ENCODE measurements at places on chromosomes 6 and 20.

DNA sequence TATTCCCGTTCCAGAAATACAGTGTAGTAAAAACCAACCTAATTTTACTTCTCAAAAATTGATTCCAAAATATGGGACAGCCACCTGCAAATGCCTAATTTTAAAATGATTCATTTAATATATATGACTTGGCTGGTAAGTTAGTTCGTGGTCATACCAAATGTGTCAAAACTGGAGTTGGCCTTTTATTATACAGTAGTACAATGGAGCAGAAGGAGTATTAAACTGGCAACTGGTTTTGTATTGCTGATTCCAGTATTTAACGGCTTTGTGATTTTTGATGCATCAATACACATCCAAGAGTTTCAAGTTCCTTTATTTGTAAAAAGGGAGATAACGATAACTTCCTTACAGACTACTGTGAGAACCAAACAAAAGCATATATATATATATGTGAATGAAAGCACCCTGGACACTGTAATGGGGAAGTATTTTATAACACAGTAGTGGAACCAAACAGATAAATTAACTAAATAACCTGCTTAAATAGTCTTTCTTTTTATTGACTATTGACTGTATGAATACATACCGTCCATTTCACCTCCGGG, 24.8 kb downstream of the SAMHD1 start:
- DNase-seq = no peak

DNA sequence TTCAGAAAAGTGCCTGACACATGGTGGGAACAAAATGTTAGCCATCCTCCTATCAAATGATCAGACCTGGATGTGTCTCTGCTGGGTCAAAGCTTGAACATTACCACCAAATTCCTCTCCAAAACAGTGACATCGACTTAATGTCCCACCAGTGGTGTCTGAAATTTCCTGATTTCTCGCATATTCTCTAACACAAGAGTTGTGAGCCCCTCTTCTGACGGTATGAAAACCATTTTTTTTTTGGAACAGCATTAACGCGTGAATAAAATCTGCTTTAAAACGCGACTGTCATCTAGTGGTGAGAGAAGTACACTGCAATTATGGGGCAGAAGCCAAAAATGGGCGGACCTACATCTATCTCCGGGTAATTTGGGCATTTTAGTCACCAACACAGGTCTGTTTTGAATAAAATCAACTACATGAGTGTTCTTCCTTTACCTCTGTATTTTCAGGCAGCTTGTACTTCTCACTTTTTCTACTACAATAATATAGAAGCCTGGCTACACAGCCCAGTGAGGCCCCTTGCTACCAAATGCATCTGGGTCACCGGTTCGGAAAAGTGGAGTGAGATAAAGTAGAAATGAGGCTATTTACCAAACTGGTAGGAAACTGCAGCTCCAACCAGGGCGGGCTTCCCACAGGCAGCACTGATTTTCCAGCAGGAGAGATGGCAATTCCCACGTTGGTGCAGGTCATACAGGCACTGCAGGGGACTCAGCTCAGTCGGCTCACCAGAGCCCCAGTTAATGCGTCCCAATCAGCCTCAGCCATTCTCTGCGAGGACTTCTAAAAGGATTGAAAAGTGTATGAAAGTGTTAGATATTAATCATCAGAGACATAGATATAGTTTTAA, 27.4 kb downstream of the MGME1 start:
- peak; percentile 59 for DNase-seq

DNA sequence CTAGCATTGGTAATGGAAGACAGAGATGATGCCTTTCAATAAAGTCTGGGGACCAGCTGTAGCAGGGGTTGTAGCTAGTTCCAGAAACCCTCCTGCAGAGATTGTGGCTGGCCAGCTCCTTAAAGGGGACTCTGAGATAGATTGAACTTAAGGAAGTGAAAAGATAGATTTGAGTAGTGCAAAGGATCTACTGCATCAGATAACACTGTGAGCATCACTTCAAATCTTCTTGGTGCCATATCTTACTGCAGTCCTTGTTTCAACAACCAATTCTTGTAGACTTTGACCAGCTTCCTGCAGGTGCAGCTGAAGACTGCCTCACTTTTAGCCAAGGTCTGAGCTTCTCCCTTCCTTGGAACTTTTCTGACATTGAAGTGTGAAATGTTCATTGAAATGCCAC, 14.8 kb upstream of the CEP162 start:
- DNase-seq = no peak

GRCh38 chr6:3270258-3270657, 11.5 kb downstream of the PSMG4 start:
- no peak for DNase-seq

- no peak for DNase-seq
These were observed 214.6 kb downstream of the GMDS start for GRCh38 chr6:2030682-2031244.

DNA sequence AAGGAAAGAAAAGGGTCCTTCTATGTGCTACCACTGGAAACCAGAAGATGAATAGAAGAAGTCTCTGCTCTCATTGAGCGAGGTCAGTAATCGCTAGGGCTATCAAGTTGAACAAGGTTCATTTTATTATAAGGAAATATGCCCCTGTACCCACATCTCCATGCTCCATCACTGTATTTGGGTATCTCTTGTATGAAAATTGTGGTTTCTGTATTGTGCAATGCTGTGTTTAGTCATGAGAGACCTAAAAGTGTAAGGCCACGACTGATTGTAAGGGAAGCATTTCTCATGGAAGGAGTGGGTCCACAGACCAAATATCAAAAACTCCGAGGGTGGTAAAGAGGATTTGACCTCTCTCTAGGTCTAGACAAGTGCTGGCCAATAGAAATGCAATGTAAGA, 3.6 kb upstream of the HS3ST5 start:
- DNase-seq = peak; percentile 37

- no peak for DNase-seq
These were observed 113.6 kb downstream of the TSHZ2 start for GRCh38 chr20:53085720-53086119.

GRCh38 chr20:53866794-53867740, 203.3 kb downstream of the BCAS1 start:
- DNase-seq = peak; percentile 41

DNA sequence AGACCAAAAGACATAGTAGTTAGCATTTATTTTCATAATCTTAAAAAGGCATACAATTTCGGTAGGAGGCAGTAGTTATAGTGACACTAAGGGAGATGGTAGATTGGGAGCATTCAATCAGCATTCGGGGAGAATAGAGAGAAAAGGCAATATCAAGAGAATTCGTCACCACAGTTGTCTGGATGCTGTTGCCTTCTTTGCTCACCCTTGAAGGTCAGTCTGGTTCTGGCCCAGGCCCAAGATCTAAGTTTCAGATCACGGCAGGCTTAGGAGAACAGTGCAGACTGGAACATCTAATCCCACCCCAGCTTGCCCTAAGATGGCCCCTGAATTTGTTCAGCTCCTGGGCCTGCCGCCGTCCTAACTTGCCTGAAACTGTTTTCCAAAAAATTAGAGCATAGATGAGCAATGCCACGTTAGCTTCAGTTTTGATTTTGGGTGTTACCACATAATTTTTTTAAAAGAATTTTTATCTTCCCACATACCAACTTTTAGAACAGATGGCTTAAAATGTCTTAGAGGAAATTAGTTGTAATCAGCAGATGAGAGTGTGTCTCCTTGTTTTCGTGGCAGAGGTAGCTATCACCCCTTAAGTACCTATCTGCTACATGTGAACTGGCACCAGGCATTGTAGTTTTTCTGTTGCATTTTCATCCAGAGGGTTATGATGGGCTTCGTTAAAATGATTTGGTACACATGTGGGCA, 8.3 kb upstream of the CEP85L start:
- peak; percentile 59 for DNase-seq

GRCh38 chr6:10461850-10462249, 47.0 kb upstream of the TFAP2A start:
- no peak for DNase-seq

- no peak for DNase-seq
These were observed 30.5 kb downstream of the PLCB4 start for GRCh38 chr20:9099372-9099771.

- DNase-seq = no peak
These were observed 431 bp downstream of the LOC128125822 start for GRCh38 chr6:63572747-63573075.

DNA sequence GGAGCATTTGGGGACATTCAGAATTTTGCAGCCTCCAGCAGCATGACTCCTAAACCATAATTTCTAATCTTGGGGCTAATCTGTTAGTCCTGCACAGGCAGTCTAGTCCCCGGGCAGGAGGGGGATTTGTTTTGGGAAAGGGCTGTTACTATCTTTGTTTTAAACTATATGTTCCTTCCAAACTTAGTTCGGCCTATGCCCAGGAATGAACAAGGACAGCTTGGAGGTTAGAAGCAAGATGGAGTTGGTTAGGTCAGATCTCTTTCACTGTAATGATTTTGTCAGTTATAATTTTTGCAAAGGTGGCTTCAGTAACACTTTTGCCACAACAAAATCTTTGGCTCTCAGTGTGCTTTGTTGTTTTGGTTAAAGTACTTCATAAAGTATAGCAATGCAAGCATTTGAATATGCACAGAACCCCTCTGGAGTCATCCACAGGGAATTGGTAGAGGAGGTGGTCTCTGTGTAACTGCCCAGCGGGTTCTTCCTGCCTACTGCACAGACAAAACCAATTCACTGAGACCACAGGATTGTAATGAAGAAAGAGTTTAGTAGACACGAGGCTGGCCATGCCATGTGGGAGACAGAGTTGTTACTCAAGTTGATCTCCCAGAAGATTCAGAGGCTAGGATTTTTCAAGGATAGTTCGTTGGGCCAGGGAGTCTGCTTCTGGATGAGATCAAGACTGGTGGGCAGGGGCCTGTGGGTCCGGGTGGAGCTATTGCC, 224.1 kb upstream of the MYLIP start:
- no peak for DNase-seq

DNA sequence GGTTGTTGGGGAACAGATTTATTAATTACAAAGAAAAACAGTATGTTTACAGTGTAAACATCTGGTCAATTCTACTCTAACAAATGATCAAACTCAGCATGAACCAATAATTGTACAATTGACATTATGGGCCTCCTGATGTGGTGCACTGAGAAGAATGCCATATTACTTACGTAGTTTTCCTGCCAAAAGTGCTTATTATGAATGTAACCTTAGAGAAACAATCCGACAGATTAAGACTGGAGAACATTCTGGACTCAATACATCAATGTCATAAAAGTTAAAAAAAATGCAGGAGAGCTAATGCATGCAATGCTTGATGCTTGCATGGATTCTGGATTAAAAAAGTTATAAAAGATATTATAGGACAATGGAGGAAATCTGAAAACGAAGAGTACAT, 69.0 kb downstream of the LYRM4 start:
- DNase-seq = no peak

GRCh38 chr20:29741594-29741893, 1515.9 kb upstream of the DEFB115 start:
- no peak for DNase-seq

GRCh38 chr6:43200541-43200940, 18.5 kb downstream of the CUL9 start:
- no peak for DNase-seq

Measured in LHCN-M2 (cell line).